Hematopoietic multipotent progenitor cell (in vitro differentiated cells): ENCODE measurements at places on chromosomes 5 and 9.

DNA sequence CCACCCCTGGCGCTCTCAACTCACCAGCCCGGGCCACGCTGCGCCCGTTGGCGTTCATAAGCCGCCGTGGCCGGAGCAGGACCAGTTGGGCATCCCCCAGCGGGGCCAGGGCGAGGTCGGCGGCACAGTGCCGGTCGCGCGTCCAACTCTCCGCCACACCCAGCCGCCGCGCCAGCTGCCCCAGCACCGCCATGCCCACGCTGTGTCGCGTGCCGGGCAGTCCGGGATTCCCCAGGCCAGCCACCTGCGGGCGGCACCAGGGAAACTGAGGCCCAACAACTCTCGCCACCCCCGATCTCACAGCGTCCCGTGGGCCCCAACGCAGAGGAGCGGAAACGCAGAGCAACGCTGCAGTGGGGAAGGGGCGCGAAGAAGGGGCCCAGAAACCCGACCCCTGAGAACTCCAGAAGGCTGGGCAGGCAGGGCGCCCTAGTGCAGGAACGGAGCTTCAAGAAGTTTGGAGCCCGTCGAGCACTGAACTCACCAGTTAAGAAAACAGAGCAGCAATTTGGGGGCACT lies 453 bp downstream of the PTRH1 start:
- DNase-seq: no peak

DNA sequence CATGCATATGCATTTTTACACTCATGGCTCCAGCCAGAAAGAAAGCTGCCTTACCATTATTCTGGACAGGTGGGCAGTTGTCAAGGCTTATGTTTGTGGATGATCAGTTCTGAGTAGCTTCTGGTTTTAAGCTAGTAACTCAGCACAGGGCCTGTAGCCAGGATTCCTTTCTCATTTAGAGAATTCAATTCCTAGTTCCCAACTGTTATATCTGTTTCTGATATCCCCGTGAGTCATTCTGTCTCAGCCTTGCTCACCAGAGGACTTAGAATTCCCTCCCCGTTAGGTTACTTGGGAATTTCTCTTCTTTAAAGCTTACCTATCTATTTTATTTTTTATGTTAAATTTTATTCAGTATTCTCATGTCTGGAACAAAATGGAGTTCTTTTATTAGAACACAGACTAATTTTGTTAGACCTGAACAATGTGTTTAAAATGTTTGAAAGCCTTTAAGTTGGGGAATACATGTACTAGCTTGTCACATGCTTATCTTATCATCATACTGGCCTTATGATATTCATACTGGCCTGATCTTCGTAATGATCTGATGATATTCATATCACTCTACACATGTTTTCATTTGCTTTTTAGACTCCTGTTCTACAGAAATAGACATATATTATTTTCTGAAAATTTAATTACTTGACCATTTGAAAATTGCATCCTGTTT lies 47.1 kb downstream of the CAST start:
- DNase-seq: no peak

- DNase-seq: no peak
Observed at GRCh38 chr9:112119225-112120029, 55.7 kb downstream of the SUSD1 start.

DNA sequence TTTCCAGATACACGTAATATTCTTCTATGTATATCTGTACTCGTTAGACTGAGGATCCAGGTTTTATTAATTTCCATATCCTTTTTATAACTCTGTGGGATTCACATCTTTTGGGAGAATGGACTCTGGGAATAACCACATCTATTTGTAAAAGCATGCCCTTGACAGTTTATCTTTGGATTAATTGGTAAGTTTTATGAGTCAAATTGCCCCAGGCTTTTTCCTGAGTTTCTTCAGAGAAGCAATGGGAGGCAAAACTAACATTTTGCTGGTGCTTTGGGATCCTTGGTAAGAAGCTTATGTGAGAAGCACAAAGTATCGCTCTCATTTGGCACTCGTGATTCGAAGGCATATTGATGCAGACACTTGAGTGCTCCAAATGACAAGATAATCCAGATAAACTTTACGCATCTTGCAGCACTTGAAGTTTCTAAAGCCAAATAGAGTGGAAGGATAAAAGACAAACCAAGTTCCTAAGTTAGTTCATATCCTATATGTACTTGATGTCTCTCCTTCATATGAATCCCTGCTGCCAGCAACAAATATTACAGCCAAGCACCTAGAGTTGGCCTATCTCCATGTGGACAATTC lies 324.7 kb downstream of the TLE4 start:
- DNase-seq: no peak

- DNase-seq: no peak
Observed at GRCh38 chr5:178308541-178309092, 76.0 kb upstream of the PHYKPL start.

GRCh38 chr5:307794-308579 lies 13.5 kb upstream of the AHRR start:
- DNase-seq: no peak

- DNase-seq: no peak
Observed at GRCh38 chr9:37976714-37977477, 73.0 kb upstream of the SLC25A51 start.

GRCh38 chr9:23117616-23118015 lies 671.0 kb downstream of the DMRTA1 start:
- DNase-seq: no peak

- DNase-seq: no peak
Observed at GRCh38 chr5:135559354-135559753, 19.4 kb downstream of the CXCL14 start.

- DNase-seq: no peak
Observed at GRCh38 chr5:142478113-142478512, 153.3 kb upstream of the SPRY4 start.

GRCh38 chr5:135329066-135329912 lies 69.7 kb downstream of the MACROH2A1 start:
- no peak for DNase-seq

DNA sequence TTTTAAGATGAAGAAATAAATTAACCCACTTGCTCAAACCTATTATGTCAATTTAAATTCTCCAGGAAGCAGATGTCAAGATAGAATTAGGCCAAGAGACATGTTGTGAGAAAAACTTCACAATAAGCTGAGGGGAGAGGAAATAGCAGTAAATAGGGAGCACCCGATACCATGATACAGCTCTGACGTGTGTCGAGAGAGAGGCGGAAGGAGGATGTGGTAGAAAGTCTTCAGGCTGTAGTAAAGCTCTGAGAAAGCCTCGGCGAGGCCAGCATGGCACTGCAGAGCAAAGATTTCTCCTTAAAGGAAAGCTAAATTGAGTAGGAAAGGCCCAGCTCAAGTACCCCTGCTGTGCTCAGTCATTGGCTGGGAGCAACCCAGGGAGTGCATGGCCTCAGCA lies 6.0 kb upstream of the PUM3 start:
- peak; percentile 43 for DNase-seq

DNA sequence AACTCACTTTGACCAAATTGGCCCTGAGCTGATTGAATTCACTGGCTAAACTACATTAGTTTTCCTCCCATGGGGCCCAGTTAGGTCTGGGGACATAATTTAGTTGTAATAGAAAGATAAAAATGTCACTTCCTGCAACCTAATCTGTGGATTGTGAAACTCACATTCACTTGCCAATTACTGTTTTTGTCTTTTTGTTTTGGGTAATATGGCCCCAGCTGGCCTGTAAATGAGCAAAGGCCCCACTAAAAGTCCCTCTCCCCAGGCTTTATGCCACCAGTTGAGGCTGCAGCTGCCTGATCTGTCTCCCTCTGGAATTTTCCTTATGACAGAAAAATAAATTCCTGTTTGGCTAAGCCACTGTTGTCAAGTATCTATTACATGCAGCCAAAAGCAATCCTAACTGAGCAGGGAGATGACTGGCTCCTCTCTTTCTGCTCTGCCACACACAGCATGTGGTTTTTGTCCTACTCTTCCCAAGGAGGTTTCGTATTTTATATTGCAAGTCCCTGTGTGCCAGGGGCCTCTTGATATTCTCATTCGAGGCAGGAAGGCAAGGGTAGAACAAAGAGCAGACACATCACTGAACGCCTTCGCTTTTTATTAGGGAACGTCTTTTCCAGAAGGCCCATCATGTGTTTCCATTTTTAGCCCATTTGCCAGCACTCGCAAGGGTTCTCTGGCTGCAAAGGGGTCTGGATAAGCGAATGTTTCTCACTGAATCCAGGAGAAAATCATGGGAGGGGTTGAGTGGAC lies 24.1 kb upstream of the SLC25A48 start:
- DNase-seq: no peak

DNA sequence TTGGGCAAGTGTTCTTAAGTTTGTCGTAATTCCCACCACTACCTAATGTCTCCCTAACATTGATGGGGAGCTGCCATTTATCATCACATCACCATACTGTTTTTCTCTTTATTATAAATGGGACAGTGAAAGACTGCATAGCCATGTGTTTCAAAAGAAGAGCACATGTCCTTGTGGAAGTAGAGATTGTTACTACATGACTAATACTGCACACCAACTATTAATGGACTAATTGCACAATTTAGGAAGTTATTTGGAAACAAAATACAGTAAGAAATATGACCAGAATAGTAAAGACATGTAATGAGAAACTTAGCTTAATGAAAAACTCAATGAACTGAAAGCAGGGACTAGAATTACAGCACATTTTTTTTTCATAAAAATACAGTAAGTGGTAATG lies 12.0 kb upstream of the ELOVL7 start:
- no peak for DNase-seq

GRCh38 chr9:90735952-90736351 lies 65.7 kb upstream of the SYK start:
- DNase-seq: no peak

- peak; percentile 0 for DNase-seq
Observed at GRCh38 chr9:100428871-100429654, 2.1 kb downstream of the MSANTD3 start.

- peak; percentile 16 for DNase-seq
Observed at GRCh38 chr9:89690334-89690912, 85.6 kb downstream of the GADD45G start.

- peak; percentile 84 for DNase-seq
Observed at GRCh38 chr9:98575379-98576346, 133.1 kb downstream of the GABBR2 start.

DNA sequence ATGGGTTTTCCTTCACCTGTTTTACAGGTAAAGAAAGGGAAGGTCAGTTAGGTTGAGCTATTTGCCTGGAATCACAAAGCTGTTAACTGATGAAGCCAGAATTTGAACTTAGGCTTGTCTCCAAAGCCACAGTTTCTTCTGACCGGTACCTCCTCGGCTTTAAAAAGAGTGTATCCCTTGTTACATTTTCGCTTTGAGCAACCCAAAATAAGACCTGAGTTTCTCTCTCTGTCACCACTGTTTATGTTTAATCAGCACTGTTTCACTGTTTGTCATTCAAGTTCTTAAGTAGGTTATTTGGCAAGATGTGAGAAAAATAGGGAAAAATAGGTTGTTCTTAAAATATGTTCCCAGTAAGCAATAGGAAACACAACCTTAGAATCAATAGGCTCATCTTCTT lies 84.6 kb downstream of the VCAN start:
- DNase-seq: no peak

GRCh38 chr5:99646011-99646647 lies 717.3 kb upstream of the CHD1 start:
- no peak for DNase-seq

DNA sequence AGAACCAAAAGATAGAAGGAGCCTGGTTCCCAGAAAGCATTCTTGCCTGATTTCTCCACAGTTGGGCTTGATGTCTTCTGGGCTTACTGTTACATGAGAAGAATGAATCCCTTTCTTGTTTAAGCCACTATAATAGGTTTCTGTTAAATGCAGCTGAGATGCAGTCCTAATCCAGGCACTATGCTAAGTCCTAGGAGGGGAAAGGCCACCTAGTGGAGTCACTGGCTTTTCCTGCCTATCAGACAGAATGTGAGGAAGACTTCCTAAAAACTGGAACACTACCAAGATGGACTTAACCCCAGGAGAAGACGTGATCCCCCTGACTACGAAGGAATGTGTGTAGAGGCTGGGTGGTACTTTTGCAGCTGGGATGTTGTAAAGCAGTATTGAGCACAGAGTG lies 34.3 kb upstream of the FSD1L start:
- DNase-seq: no peak

DNA sequence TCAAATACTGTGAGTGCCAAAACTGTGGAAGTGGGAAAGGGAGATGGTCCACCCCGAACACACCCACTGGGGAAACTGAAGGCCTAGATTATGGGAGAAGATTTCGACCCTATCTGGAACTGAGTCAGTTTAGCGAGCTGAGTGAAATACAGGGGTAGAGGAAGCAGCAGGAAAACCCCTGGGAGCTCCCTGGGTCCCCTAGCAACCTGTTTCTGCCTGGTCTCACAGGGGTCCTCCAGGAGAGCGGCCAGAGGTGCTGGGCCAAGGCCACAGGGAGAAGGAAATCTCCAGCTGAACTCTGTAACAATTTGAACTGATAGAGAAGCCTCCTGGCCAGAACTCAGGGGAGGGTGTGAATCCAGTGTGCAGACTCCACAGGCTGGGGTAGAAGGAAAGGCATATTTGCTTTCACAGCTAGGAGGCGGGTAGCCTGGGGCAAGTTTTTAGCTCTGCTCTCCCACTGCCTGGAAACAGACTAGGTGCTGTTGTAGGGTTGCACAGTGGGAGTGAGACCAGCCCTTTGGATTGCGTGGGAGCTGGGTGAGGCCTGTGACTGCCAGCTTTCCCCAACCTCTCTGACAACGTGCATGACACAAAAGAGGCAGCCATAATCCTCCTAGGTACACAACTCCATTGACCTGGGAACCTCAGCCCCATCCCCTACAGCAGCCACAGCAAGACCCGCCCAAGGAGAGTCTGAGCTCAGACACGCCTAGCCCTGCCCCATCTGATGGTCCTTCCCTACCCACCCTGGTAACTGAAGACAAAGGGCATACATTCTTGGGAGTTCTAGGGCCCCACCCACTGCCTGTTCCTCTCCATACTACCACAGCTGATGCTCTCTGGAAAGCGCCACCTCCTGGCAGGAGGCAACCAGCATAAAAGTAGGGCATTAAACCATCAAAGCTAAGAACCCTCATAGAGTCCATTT lies 78.8 kb upstream of the GPBP1 start:
- DNase-seq: no peak

DNA sequence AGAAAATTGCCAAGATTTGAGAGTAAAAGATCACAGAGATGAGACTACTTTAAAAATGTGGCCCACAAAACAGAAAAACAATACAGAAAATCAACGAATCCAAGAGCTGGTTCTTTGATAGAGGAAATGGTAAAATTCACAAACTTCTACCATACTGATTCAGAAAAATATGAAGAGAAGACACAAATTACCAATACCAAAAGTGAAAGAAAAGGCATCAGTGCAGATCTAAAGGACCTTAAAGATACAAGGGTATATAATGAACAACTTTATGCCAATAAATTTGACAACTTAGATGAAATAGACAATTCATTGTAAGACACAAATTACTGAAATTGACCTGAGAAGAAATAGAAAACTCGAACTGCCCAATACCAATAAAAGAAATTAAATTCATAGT lies 24.4 kb upstream of the SLC1A1 start:
- no peak for DNase-seq

- DNase-seq: no peak
Observed at GRCh38 chr5:160029004-160029403, 20.1 kb downstream of the TTC1 start.

GRCh38 chr5:171850324-171850947 lies 64.8 kb downstream of the SMIM23 start:
- DNase-seq: peak; percentile 67

GRCh38 chr9:86021166-86021565 lies 78.2 kb downstream of the GOLM1 start:
- DNase-seq: no peak

- no peak for DNase-seq
Observed at GRCh38 chr5:82719368-82719767, 357.8 kb downstream of the TMEM167A start.

- DNase-seq: no peak
Observed at GRCh38 chr5:149831492-149831891, 101.4 kb downstream of the PPARGC1B start.
